ENCODE measurements at places on chromosomes 12 and 14.

DNA sequence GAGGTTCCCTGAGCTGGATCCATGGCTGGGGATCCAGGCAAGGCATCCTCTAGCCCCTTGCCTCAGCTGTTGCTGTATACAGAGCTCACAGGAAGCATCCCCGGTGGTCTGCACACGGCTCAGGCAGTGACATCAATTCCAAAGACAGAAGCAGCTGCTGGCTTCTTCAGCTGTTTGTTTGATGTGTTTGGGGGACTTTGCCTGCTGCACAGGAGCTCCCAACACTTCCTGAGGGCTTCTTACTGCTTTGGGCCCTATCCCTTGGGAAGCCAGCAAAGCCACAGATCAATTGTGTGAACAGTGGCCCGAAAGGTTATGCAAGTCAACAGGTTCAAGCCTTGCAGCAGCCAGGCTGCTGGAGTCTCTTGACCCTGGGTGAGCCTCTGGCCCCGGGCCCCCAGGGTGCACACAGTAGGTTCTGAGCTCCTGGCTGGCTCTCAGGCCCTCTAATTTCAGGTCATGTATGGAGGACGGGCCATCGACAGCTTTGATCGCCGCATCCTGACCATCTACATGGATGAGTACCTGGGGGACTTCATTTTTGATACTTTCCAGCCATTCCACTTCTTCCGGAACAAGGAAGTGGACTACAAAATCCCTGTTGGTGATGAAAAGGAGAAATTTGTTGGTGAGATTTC lies 42.6 kb downstream of the CCDC92 start:
- DNase-seq: no peak

DNA sequence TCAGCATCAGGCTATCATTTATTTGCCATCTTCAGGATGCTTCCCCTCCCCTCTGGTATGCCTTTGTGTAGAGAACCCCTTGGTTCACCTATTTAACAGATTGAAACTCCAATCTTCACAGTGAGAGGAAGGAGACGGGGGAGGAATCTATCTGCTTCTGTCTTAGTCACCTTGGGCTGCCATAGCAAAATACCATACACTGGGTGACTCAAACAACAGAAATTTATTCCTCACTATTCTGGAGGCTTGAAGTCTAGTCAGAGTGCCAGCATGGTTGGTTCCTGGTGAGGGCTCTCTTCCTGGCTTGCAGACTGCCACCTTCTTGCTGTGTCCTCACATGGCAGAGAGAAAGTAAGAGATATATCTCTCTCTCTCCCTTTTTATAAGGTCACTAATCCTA lies 13.5 kb upstream of the EML1 start:
- DNase-seq: no peak

GRCh38 chr14:97724265-97724731 lies 927.1 kb downstream of the VRK1 start:
- DNase-seq: no peak

- DNase-seq: no peak
Measured at GRCh38 chr12:89494411-89495231, 30.0 kb downstream of the GALNT4 start.

DNA sequence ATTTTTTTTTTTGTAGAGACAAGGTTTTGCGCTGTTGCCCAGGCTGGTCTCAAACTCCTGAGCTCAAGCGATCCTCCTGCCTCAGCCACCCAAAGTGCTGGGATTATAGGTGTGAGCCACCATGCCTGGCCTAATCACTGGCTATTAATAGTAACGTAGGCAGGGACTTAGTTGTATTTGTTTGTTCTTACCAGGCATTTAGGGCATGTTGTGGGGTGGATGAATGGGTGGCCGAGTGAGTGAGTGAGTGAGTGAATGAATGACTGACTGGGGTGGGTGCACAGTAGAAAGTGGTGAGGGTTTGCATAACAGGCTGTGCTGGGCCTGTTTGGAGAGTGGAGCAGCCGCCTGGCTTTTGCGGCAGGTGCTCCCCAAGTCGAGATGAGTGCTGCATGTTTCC lies 87.0 kb downstream of the FOXN4 start:
- no peak for DNase-seq

DNA sequence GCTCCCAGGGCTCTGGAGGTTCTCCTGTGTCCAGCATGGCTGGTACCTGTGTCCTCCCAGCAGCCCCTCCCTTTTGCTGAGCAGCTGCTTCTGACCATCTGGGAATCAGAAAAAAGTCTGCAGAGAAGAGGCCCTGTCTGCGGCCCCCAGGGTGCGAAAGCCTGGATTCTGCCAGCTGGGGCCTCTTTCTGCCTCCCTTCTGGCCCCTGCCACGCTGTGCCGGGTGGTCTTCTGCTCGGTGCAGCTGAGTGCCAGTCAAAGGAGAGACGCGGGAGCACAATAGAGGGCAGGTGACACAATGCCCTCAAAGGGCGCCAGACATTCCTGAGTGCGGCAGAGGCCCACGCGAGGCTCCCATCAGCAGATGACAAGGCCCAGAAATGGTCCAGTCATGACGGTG lies 12.6 kb downstream of the BTBD6 start:
- DNase-seq: no peak

- DNase-seq: no peak
Measured at GRCh38 chr14:20733684-20734429, 11.8 kb upstream of the EDDM3A start.

DNA sequence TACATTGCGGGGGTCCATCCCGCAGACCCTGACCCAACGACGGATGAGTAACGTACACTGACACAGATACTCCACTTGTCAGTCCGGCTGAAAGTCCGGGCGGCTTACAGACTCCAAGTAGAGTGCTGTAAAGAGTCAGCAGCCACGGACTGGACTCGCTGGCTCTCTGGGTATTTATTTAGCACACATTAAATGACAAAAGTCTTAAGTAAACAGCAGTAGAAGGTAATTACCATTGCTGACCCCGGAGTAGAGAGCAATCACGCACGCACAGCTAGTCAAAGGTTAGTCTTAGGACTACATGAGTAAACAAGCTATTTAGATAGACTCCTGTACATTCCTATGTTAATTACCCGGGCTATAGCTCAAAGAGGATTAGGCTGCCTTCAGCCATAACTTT lies 780.9 kb downstream of the RPS29 start:
- no peak for DNase-seq

- no peak for DNase-seq
Measured at GRCh38 chr12:78793491-78793890, 71.1 kb upstream of the SYT1 start.

- peak; percentile 37 for DNase-seq
Measured at GRCh38 chr14:21068521-21069387, 1.4 kb upstream of the ARHGEF40 start.

- DNase-seq: no peak
Measured at GRCh38 chr12:104741077-104741476, 217.0 kb downstream of the SLC41A2 start.

GRCh38 chr14:34453226-34453625 lies 8.8 kb downstream of the SPTSSA start:
- DNase-seq: no peak

DNA sequence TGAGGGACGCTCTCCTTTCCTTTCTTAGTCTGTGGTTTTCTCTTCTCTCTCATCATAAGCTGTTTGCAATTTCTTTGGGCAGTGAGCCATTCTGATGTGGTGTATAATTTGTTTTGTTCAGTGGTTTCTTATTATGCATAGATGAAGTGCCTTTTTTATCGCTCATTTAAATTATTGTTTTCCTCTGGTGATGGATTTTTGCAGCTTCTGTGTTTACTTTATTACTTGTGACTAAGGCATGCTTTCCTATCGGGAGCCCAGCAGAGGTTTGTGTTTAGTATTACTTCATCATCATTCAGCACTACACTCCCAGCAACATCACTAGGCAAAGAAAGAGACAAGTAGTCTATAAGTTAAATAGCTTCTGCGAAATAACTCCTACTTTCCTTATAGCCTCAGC lies 586.6 kb upstream of the NOVA1 start:
- DNase-seq: no peak

- DNase-seq: no peak
Measured at GRCh38 chr12:90917431-90917830, 37.5 kb downstream of the CCER1 start.

GRCh38 chr14:34750670-34751069 lies 36.3 kb upstream of the CFL2 start:
- DNase-seq: peak; percentile 55

All from fibroblast of gingiva (primary cell).